Tongue (tissue), 3 donors: ENCODE measurements at places on chromosomes 11 and 22. TPM values are rescaled to one million over a fixed set of nuclear protein-coding genes. Genes with fewer than 3 reads are reported as not detected.

Gene TIMP3
- total RNA-seq: 171 TPM

Gene CYP2R1
- total RNA-seq: 24.6 TPM

Gene CRYBA4
- not detected for total RNA-seq

Gene RAB1B
- 62.2 TPM for total RNA-seq

Gene POU2AF2
- total RNA-seq: 0.41 TPM

Gene CLTCL1
- total RNA-seq: 60.1 TPM
